ENCODE measurements at places on chromosomes 2 and 18.

GRCh38 chr2:150472511-150472899, 15.0 kb downstream of the RND3 start:
- DNase-seq: no peak

DNA sequence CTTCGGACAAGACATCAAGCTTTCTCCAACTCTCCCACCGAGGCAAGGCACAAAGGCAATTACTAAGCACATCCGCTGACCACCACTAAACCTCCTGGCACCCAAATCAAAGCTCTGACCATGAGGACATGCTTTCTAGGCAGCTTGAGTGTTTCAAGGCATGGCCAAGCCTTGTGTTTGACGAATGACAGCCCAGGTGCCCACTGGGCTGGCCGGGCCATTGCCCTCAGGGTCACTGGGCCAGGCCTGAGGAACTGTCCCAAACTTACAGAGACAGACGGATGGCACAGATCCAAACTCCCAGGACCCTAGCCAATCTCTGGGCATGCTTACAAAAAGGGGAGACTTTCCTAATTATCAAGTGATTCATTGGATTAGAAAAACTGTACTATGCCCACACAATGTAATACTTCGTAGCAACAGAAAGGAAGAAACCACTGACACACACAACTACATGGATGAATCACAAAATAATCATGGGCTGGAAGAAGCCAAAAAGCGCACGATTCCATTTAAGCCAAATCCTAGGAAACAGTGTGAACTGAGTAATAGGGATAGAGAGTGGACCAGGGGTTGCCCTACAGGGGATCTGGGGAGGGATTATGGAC, 20.2 kb downstream of the CRACDL start:
- DNase-seq: no peak

DNA sequence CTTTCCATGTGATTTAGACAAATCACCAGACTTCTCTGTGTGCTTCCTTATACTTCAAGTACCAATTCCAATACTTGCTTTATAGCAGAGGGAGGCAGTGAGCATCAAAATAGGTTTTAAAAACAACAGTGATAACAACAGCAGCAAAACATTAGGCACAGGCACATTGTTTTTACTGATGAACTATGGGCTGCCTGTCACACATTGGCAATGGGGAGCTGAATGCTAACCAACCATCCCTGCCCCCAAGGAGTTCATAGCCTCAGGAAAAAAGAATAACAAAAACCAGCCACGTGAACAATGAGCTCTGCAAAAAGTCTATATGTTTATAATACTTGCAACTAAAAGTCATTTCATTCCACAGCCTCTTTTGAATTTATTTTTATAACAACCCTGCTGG, 287.9 kb upstream of the TRIB2 start:
- no peak for DNase-seq

DNA sequence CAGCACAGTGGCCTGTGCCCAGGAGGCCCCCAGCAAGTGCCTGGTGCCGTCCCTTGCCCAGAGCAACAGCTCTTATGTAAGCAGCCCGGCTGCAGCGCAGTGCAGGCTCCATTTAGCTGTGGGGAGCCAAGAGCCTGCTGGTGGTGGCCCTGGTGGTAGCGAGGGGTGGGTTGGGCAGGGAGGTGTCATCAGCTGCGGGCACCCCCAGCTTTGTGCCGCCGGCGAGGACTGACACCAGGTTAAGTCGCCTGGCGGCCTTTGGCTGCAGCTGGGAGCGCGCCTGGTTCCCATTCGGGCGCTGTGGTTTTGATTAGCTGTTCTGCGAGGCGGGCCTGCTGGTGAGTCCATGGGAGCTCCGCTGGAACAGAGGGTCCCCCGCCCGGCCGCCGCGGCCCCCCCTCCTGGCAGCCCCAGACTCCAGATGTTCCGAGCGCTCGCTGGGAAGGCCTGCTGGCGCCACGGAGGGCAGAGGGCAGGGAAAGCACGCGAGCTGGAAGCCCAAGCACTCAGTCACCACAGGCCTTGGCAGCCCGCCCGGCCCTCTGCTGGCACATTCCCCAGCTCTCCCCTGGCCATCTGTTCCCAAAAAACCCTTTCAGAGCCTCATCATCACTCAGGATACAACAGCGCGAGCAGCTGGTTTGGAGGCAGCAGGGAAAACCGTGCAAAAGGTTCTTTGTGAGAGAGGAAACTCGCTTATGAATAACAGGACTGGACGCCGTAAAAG, 18.4 kb downstream of the ATOH8 start:
- no peak for DNase-seq

GRCh38 chr18:59386909-59387686, 28.0 kb upstream of the LMAN1 start:
- no peak for DNase-seq

DNA sequence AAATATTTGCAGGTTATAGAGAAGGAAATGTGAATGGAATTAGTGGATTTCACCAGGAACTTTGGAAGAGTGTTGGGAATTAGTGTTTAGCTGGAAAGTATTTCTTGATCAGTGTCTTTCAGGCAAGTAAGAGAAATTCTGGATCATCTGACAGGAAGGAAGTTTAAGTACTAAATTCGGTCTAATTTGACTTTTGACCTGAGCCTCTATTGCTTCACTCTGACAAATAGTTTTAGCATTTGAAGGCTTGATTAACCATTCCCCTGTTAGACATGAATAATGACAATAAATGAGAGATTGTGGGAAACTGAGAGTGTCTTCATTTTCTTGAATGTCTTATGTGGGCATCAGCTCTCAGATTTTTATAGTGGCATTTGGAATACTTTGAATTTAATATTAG, 16.0 kb downstream of the CCNT2 start:
- DNase-seq: no peak

DNA sequence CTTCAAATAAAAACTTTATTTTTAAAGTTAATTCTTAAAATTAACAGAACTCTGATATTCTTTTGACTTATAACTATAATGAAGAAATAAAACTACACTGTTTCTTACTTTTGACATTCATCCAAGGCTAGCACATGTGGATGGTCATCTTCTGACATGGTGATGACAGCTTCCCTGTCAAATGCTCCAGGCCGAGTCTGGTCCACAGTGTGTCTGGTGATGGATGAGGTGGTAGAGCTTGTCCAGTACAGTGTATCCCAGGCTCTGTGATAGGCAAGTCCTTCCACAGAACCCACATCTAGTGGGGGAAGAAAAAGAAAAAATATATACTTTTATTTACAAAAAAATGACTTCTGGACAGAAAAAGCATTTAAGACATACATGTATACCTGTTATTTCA, 1529.5 kb downstream of the LRP1B start:
- DNase-seq: no peak

DNA sequence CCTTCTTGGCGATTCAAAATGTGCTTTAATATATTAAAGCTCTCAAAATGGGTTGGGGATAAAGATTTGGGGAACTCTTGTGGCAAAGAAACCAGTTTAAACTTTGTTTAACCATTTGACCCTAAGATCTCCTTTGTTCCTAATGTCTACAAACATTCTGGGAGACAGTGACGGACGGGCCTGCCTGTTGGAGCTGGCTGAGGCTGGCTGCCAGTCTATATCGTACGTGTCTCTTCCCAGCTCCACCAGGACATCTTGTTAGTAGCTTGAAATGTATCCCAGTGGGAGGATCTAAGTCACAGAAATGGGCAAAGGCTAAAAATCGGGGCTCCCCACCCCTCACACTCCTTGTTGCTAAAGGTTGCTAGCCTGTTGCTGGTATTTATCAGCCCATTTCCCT, 30.7 kb downstream of the ZNF532 start:
- DNase-seq: no peak

DNA sequence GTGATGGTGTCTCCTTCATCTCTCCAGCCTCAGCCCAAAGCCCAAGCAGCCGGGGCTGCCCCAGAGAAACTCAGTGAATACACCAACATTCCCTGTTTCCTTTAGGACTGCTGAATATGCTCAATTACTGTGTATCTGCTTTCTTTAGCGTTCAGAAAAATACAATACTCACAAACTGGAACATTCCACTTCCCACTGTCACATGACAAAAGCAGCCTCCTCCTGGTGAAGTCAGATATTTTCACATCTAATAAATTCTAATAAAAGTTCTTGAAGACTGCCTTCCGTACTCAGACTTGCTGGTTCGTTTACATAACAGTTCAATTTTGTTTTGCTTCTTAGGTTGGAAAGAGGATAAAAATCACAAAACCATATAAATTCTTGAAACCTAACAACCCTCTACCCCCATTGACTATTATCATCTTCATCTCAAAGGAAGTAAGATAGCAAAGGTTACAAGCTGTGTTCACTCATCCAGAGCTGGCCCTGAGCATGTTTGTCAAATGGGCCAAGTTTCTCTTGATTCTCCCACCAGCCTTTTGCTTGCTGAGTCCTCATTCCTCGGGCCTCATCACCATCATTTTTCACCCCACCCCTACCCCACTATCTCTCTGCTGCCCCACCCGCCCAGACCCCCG, 190.8 kb upstream of the HNRNPA3 start:
- no peak for DNase-seq

- DNase-seq: no peak
Observed at GRCh38 chr2:170554278-170554955, 160.7 kb upstream of the SP5 start.

- no peak for DNase-seq
Observed at GRCh38 chr2:180322781-180323180, 315.7 kb upstream of the CWC22 start.

- DNase-seq: no peak
Observed at GRCh38 chr18:1350931-1351450, 446.3 kb downstream of the ADCYAP1 start.

- no peak for DNase-seq
Observed at GRCh38 chr2:220847006-220847405, 725.1 kb downstream of the EPHA4 start.

GRCh38 chr18:49015886-49016647, 65.3 kb upstream of the SMAD7 start:
- DNase-seq: no peak

DNA sequence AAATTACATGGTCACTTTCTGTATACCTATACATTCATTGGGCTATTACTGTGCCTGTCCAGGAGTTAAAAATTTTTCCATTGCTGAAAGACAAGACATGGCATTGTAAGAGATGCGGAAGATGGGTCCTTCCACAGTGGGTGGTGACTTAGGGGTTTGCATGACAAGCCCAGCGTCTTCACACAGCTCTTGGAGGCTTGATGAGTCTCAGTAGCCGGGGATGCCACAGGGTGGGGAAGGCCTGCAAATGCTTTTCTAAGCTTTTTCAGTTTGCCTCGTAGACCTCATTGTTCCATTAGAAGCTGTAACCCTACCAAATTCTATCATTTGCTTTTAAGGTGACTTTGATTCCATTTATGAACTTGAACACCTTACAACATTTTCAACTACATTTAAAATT, 18.1 kb upstream of the MAPRE3 start:
- DNase-seq: no peak

GRCh38 chr2:116442418-116442817, 1372.1 kb upstream of the DDX18 start:
- DNase-seq: no peak

GRCh38 chr2:134307334-134307733, 53.5 kb downstream of the MGAT5 start:
- DNase-seq: no peak

GRCh38 chr18:10403708-10404107, 50.7 kb upstream of the APCDD1 start:
- no peak for DNase-seq

DNA sequence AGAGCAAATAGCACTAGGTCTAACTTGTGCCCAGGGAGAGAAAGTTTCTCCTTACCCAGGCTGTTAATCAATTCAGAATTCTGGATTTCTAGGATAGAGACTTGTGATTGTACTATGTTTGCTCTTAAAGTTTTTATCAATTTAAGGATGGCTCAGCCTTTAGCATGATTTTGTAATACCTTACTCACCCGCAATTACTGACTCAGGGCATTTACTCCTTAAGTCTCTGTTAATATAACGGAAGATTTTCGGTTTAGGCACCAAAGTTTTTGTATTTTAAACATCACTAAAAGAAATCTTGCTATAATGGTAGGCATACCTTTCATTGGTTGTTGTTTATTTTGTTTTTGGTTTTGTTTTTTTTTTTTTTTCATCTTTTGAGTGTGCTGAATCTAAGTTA, 358.2 kb downstream of the RBM43 start:
- no peak for DNase-seq

- no peak for DNase-seq
Observed at GRCh38 chr2:212966884-212967283, 184.5 kb downstream of the IKZF2 start.

DNA sequence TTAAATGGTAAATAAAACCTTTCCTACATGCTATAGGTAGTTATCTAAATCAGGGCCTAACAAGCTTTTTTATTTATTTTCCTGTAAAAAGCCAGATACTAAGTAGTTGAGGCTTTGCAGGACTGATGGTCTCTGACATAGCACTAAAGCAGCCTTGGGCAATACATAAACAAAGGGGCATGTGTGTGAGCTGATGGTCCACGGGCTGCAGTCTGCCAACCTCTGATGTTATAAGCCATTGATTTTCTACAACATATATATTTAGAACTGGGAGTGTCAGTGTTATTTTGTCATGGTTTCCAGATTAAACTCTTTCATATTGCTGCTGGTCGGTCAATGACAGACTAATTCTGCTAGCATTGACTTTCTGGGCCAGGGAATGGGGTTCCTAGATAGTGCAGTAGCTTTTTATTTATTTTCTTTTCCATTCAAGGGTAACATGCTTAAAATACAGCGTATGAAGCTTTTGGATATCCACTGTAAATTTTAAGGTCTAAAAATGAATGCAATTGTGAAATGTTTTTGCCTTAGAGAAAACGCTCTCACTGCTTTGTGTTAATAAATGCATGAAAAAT, 134.0 kb downstream of the NEDD4L start:
- no peak for DNase-seq

GRCh38 chr18:47036298-47036874, 965 bp upstream of the ELOA2 start:
- no peak for DNase-seq

GRCh38 chr18:2939317-2939716, 73.6 kb downstream of the LPIN2 start:
- DNase-seq: no peak

DNA sequence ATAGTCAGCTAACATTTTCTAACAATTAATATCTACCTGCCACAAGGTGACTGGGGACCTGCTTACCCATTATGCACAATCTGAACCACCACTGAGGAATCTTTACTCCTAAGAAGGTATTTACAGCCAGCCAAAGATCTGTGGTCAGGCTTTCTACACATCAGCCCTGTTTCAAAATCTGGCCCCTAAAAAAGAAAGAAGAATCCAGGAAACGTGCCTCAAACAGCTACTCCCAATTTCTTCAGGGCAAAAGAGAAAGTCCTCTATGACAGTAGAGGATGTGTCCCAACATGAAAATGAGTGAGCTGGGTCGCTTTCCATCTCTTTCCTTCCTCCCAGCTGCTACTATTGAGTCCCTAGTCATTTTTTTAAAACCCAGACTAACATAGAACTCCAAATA, 79.5 kb downstream of the EPB41L3 start:
- no peak for DNase-seq

DNA sequence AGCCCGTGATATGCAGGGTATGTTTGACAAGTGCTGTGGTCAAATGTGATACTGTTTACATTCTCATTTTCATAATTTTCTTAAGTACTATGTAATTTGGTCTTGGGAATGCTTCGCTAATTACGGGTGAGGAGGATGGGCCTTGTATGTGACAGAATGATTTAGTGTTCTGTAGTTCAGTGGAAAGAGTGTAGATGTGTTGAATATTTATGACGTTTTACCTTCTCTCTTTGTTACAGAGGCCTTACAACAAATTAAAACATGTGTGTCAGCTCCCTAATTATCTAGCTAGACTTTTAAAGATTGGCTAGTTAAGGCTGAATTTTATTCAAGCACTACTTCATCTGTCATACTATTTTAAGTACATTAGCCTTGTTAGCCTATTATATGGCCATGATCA, 10.6 kb upstream of the CHRNA1 start:
- no peak for DNase-seq

- DNase-seq: no peak
Observed at GRCh38 chr2:237336131-237336530, 77.8 kb downstream of the COL6A3 start.
